NCI-H510A treated with DMSO at 0.1 percent for 48 hours (cell line): ENCODE measurements at places on chromosomes 16 and 17.
A peak's percentile ranks its signal among the peaks of the same experiment; 100 is the strongest.

DNA sequence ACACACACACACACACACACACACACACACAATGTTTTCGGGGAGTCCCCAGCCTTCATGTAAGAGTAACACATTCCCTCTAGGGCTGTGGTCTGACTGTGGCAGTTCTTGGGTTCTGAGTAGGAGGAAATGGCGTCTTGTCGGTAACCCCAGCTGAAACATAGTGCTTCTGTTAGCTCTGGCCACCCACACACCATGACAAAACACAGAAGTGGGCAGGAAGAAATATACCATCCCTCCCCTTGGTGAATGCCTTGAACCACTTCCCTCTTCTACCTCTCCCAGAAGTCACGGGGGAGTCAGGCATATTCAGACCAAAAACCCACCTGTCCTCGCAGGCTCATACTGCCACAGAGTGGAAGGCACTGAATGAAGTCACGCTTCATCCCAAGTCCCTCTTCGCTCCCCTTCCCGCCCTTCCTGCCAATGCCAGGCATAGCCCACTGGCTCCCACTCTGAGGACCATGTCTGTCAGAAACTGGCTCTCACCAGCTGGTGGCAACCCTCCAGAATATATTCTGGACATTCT lies 11.5 kb downstream of the SLC35B1 start:
- DNase-seq: no peak

DNA sequence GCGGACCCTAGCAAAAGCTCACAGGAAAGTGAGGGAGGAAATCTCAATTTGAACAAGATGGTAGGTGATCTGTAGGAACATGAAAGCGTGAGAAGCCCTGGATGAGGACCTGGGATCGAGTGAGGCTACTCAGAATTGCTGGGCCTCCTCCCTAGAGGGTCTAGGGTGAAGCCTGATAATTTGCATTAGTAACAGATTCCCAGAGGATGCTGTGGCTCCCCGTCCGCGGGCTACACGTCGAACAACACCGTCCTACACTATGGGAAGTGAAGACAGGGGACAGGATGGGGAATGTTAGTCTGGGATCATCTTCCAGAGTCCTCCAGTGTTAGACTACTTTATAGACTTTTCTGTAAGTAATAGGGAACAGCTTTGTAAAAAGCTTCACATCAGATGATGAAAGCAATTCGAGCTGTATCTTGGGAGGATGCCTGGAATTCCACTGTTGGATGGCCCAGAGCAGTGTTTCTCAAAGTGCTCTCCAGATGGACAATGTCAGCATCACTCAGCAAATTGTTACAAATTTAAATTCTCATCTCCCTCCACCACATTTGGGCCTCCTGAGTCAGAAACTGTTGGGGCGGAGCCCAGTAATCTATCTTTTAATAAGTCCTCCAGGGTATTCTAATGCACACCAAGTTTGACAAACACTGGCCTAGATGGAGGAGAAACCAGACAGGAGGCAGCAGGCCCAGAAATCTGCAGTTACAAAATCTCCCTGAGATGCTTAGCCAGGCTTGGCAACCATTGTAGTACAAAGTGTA lies 6.5 kb downstream of the FNDC8 start:
- DNase-seq: no peak

DNA sequence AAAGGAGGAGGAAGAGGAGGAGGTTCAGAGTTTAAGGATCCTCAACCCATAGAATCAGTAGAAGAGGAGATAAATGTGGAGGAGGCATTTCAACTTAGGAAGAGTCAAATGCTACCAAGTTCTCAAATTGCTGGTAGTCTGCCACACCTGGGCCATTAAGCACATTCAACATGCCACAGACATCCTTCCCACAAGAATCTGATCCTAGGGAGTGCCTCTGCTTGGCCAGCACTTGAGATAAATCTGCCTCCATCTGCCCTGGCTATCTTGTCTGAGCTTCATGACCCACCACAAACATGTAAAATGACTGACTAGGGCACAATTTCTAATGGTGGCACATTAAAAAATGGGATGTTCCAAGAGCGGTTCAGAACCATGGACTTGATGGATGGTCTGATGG lies 37.3 kb upstream of the AXIN2 start:
- no peak for DNase-seq

DNA sequence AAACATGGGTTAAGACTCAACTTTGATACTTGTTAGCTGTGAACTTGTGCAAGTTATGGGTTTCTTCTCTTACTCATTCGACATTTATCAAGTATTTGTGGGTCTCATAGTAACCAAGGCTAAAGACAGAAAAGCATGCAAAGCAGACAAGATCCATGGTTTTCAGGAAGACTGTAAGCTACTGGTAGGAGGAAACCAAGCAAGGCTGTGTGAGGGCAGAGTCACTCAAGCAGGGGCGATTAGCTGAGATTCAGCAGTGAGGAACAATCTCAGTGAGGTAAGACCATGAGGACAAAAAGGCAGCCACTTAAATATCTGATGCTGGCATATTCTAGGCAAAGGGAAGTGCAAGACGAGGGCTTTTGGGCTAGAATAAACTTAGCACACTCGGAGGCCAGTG lies 29.5 kb downstream of the MBTD1 start:
- DNase-seq: no peak

- no peak for DNase-seq
Observed at GRCh38 chr17:76223802-76224201, 16.5 kb downstream of the RNF157 start.

DNA sequence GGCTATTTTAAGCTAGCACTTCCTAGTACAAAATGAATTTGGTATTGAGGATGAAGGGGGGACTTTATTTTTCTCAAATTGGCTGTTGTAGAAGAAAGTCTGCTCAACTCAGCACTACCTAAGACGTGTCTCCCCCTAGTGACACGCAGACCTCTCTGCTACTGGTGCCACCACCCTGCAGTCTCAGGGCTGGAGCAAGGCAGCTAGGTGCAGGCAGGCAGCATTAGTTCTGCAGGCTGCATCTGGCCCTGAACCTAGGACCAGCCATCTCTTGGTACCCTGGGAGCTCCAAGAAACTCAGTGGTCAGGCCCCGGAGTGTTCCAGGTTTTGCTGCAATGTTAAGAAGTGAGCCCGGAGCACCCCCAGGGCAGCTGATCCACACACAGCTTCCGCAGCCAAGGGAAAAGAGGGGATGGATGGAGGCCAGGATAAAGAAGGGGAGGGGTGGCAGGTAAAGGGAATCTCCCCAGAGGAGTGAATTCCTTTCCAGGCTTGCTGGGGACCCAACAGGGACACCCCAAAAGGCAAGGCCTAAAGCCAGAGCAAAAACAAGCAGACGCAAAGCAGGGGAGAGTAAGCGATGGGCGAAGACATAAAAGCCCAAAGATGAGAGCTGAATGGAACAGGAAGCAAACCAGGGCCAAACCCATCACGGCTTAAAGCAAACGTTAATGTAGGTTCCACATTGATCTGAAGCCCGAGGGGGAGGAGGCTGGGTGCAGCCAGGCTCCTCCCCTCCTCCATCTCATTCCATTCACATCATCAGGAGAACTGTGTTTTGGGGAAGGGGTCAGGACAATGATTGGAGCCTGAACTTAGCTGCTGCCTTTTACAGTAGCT lies 200.5 kb downstream of the ZFHX3 start:
- DNase-seq: peak; percentile 21

DNA sequence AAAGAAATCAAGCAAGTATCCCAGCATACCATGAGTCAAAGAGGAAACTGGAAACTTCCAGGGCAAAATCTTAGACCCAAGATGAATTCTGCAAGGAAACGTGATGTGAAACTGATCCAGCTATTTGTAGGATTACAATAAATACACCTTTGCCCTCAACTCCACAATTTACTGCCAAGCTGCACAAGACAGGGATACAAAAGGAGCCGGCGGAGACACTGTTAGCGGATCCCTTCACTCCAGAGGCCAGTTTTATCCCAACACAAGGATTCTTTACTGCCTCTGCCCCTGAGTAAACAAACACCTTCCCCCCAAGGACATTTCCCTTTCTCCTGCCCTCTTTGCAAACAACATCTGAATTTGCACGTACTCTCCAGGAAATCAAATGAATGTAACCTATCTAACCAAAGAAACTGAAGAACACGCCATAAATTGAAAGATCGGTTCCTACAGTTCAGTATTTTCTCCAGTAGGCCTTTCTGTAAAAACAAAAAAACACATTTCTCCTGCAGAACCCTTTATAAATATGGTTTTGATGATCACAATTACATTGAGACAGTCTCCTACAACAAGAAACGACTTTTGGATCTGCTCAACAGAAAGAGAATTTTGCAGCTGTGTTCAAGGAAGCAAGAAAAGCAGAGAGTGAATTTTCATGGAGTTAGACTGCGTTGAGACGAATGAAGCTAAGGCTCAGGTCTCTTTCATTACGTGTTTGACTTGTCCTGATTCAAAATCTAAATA lies 1.4 kb upstream of the CBX2 start:
- no peak for DNase-seq

- DNase-seq: no peak
Observed at GRCh38 chr17:7897773-7898172, 9.2 kb downstream of the CHD3 start.

DNA sequence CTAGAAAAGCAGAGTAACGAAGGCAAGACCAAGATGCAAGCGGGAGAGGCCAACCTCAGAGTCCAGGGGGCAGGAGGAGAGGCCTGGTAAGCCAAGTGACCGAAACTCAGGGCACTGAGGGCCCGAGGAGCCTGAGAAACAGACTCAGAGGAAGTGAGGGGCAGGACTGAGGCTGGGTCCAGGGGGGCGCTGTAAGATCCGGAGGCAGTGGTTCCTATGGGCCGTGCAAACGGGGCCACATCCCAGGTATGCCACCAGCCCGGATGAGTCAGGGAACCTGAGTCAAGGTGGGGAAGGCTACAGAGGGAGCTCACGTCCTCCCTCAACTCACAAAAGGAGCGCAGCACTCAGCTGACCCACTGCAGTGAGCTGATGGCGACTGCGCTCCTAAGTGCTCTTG lies 8.3 kb downstream of the ZDHHC7 start:
- no peak for DNase-seq

DNA sequence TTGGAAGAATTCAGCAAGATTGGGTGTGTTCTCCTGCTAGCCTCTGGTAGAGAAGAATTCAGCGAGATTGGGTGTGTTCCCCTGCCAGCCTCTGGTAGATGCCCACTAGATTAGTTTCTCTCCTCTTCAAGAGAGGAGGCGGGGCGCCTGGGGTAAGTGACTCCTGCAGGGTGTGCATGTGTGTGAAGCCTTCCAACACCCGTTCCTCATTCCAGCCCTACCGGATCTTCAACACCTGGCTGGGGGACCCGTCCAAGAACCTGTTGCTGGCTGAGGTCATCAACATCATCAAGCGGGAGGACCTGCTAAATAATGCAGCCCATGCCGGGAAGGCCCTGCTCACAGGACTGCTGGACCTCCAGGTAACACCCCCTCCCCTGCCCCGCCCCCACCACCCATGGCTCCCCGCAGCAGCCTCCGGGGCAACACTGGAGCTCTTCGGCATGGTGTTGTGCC lies 21.3 kb downstream of the TMEM186 start:
- DNase-seq: no peak

GRCh38 chr17:41678411-41678906 lies 10.2 kb upstream of the EIF1 start:
- peak; percentile 60 for DNase-seq

GRCh38 chr16:25478476-25478875 lies 213.3 kb upstream of the HS3ST4 start:
- DNase-seq: no peak

GRCh38 chr16:69382421-69382820 lies 3.4 kb downstream of the TERF2 start:
- DNase-seq: no peak

GRCh38 chr16:3982216-3982615 lies 101.7 kb upstream of the CREBBP start:
- no peak for DNase-seq

DNA sequence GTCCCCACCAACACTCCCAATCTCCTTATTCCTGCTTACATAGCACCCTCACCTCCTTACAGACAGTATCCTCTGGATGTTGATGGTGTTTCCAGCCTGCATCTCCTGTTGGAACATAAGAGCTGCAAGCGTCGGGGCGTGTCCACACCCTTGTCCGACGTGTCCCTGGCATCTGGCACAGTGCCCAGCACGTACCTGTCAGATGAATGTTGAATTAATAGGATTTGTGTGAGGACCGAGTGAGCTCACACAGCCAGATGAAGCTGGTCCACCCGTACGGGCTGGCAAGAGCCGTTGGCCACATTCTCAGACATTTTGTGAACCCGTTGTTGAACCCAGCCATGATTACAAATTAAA lies 12.2 kb upstream of the CBX4 start:
- DNase-seq: peak; percentile 95

DNA sequence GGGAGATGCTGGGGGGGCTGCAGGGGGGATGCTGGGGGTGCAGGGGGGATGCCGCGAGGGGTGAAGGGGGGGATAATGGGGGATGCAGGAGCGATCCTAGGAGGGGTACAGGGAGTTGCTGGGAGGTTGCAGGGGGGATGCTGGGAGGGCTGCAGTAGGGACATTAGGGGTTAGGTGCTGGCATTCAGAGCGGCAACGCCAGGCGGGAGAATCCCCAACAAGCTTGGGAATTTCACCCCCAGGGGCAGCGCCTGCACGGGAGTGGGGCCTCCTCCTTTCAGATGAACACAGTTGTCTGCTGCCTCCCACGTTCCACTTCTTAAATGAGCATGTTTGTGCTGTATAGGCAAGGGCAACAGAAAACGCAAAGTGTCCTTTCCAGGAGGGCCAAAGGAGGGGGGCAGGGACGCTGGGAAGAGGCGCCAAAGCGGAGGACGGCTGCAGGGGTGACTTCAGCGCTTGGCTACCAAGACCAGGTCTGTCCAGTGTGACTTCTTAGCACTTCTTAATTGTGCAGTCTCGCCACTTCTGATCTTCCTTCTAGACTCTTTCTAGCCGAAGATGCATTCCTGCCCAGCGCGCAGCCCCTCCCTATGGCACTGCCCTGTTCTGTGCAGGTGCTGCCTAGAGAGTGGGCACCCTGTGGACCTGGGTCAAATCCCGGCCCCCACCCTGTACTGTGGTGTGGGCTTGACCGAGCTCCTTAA lies 2.0 kb upstream of the SLC6A4 start:
- no peak for DNase-seq

DNA sequence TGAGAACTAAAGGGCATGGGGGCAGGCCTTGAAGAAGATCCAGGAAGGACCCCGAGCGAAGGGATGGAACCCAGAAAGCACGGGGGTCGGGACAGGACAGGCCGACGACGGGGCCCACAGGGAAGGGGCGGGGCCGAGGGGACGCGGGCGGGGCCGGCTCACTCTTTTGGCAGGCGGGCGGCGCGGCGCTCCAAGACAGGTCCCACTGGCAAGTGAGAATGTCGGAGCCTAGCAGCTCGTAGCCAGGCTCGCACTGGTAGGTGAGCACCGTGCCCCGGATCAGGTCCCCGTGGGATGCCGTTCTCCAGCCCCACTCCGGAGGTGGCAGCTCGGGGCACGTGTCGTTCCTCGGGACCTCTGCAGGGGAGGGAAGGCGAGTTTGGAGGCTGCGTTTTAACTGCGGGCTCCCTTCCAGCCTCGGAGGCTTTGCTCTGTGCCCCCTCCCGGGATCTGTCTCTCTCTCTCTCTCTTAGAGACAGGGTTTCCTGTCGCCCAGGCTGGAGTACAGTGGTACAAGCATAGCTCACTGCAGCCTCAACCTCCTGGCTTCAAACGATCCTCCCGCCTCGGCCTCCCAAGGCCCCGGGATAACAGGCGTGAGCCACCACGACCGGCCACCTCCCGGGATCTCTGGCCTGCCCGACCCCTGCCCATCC lies 13.7 kb upstream of the CDIPT start:
- no peak for DNase-seq

GRCh38 chr17:55327225-55328088 lies 62.7 kb downstream of the HLF start:
- DNase-seq: no peak

- DNase-seq: no peak
Observed at GRCh38 chr16:84446084-84446483, 58.4 kb downstream of the MEAK7 start.

GRCh38 chr16:11416228-11417001 lies 71.2 kb downstream of the RMI2 start:
- DNase-seq: no peak

GRCh38 chr17:70206361-70207010 lies 37.2 kb downstream of the KCNJ2 start:
- DNase-seq: no peak
